GM13977 (cell line): ENCODE measurements at places on chromosomes 4 and X.

GRCh38 chr4:151409470-151410313 is 716 bp downstream of the FHIP1A start:
- no peak for DNase-seq

DNA sequence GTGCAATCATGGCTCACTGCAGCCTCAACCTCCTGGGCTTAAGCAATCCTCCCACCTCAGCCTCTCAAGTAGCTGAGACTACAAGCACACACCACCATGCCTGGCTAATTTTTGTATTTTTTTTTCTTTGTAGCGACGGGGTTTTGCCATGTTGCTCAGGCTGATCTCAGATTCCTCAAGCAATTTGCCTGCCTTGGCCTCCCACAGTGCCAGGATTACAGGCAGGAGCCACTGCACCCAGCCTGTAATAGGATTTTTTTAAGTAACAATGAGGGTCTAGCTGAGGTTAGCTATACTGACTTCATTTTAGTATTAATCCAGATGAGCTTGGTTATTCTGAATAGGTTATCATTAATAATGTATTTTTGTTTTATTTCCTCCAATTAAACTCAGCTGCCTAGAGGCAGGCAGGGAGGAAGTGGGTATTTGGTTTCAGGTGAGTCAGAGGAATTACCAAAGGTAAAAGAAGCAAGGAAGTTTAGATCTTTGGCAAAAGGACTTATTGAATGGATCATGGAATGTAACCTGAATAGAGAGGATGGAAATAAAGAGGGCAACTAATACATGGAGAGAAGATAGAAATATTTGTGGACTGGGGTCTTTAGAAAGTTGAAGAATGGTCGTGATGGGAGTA is 1023.3 kb upstream of the TENM3 start:
- no peak for DNase-seq

DNA sequence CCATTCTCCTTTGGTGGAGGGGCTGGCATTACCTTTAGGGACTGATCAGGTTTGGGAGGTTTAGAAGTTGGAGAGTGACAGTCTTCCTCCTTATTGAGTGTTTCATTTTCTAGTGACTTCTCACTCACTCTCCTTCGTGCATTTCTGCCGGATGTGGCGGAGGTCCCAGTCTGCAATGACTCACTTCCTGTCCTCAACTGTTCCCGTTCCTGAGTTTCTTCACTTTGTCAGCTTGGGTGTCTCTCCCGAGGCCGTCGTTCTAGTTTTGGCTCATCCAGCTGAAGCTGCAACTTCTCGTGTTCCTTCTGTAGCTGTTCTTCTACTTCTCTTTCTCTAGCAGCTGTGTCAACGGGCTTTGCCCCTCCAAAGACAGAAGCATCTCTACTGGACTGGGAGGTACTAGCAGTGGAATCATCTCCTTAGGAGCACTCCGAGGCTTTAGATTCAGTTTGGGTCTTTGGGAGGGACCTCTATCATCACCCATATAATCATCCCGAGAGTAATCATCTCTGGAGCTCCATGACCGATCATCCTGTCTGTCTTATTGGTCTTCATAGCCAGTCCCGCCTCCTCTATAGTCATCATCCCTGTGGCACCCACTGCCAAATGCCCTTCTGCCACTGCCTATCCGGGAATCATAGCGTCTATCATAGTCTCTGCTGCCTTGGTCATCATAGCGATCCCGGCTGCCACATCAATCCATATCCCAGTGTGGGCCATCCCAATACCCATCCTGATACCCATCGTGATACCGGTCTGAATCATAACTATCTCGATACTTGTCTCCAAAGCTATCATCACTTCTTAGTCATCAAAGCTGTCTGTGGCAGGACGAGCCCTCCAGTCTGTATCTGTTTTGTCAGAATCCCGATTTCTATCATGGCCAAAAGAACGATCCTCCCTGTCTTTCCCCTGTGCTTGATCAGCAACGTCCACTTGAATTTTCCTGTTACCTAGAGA is 35.3 kb upstream of the VSIG4 start:
- no peak for DNase-seq

- no peak for DNase-seq
These were observed 243.2 kb downstream of the SPOCK3 start for GRCh38 chr4:166991006-166991561.

DNA sequence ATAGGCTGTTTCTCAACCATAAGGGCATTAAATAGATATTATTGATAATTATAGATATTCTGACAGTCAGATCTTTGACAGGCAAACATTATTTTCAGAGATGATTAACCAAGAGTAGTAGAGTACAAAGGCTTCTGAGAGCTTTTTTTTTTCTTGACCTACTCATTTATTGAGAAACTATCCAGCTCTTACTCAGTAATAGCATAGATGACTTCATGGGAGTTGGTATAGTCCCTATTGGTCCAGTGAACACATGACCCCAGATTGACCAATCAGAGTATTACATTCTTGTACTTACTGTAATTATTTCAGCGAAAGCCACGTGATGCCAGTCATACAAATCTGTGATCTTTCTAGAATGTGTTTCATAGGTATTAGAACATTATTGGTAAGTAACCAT is 508.7 kb downstream of the FSTL5 start:
- no peak for DNase-seq

DNA sequence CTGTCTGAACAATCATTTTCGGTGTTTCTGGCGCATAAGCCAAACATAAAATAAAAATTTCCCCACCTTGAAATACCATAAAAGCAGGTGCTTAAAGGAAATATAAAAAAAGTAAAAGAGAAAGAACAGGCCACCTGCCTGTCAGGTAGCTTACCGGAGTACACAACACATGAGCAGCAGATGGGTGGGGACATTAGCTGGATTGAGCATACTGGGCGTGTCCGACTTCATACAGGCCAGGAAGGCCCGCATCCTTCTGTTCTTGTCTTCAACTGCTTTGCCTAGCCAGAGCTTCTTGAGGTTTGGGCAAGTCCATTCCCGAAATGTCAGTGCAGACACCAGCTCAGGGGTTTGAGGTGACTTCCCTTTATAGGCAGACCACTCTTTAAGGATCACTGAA is 66.7 kb downstream of the FAM120C start:
- DNase-seq, result no peak

DNA sequence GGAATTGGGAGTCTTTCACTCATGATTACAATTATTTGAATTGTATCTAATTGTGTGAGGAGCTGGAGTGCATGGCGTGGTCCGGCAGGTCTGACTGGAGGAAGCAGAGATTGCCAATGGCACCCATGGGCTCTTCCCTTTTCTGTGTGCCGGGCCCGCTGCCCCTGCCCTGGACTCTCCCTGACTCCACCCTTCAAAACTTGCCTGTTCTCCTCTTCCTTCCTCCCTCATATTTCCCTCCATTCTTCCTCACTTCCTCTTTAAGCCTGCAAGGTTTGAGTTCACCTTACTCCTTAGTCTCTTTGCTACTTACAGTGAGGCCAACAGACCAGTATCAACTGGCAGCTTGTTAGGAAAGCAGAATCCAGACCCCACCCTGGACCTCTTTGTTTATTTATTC is 6.5 kb upstream of the STBD1 start:
- no peak for DNase-seq

DNA sequence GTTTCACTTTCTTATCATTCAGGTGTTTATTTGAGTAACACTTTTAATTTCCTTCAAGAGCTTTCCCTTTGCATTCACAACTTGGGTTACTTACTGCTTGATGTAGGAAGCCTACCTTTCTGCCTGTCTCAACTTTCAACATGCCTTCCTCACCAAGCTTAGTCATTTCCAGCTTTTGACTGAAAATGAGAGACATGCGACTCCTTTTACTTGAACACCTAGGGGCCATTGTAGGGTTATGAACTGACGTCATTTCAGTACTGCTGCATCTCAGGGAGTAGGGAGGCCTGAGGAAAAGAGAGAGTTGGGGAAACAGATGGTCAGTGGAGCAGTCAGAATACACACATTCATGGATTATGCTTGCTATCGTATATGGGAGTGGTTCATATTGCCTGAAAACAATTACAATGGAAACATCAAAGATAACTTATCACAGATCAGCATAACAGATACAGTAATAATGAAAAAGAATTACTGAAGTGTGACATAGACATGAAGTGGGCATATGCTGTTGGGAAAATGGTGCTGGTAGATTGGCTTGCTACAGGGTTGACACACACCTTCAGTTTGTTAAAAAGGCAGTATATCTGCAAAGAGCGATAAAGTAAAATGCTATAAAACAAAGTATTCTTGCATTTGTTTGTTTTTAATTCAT is 25.7 kb downstream of the USP53 start:
- peak; percentile 43 for DNase-seq

DNA sequence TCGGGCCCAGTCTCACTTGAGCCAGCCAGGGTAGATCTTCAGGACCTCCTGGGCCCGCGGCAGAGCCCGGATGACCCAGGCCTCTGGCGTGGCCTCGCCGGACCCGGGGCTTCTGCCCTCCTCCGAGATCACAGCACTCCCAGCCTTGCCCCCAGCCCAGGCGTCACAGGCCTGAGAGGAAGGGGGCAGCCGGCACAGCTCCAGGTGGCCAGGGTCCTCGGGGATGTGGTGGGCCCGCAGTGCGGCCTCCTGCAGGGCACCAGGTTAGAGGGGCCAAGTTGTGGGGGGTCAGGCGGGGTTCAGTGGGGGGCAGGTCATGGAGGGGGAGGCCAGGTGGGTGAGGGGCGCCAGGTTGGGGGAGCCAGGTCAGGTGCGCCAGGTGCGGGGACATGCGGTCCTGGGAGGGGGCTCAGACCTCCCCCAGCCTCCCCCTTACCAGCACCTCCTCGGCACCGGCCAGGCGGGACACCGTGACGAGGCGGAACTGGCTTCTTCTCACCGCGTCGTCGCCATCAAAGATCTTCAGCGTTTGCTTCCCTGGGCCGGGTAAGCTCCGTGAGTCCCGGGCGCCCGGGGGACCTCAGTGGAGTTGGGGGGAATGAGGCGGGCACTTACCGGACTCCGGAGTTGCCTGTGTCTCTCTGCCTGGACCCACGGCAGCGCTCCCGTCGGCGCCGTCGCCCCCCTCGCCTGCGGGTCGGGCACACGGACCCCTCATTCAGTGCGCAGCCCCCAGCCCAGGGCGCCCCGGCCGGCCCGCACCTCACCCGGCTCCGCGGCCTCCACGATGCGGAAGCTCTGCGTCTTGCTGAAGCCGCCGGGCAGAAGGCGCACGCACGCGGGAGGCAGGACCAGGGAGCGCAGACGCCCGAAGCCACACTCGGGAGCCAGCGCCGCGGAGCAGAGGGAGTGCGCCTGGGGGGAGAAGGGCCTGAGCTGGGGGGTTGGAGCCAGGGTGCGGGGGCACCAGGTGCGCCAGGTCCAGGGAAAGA is 6.0 kb downstream of the DGKQ start:
- DNase-seq, result no peak

DNA sequence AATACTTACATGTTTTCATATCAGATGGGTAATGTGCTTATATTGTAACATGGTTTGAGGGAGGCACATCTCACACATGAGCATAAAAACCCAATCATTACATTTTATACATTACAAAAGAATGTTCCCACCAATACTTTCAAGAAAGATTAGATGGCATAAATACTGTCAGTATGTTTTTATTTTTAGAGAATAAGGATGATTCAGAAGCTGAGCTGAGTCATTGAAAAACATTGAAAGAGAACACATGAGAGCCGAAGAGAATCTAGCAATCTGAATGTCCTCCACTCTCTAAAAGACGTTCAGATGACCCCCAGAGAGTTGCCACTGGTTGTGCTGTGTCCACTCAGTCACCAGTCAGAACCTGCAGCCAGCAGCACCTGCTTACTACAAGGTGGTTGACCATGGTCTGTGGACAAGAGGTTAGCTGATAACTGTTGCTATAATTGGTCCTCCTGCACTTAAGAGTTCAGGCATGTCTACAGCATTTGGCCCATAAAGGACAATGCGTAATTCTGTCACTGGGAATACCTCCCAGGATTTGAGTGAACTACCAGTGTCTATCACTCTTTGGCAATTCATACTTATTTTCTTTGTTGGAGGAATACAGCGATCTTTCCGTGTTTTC is 382.2 kb upstream of the IGFBP7 start:
- DNase-seq, result no peak

DNA sequence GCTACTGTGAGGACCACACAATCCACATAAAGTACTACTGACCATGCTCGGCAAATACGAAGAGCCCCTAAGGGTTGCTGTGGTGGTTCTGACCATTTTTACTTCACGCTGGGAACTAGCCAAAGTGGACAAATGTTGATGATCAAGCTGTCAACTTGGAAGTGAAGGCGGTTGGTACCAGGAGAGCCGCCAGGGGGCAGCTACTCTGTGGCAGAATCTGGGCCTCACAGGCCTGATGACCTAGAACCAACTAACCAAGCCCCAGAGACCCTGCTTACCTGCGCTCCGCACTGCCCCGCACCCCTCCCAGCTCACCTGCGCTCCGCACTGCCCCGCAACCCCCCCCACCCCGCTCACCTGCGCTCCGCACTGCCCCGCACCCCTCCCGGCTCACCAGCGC is 5.6 kb downstream of the GAK start:
- no peak for DNase-seq

DNA sequence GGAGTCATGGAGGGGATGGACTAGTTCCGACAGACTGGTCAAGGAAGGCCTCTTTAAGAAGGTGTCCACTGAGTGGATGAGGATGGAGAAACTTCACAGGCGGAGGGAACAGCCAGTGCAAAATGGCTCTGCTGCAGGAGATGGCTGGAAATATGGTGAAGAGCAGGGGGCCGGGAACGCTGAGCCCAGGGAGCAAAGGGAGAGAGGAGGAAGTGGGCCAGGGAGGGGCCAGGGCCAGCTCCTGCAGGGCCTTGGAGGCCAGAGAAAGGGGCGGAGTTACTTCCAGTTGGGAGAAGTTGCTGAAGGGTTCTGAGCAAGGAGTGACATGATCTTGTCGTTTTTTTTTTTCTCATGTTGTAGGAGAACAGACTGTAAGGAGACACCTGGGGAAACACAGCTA is 94.5 kb downstream of the WFS1 start:
- no peak for DNase-seq

- peak; percentile 30 for DNase-seq
These were observed 1.1 kb downstream of the DCK start for GRCh38 chr4:70994387-70995099.

- no peak for DNase-seq
These were observed 186.3 kb upstream of the INTU start for GRCh38 chr4:127446427-127446885.
